NCI-H226 (cell line): ENCODE measurements at places on chromosomes 5 and 9.

DNA sequence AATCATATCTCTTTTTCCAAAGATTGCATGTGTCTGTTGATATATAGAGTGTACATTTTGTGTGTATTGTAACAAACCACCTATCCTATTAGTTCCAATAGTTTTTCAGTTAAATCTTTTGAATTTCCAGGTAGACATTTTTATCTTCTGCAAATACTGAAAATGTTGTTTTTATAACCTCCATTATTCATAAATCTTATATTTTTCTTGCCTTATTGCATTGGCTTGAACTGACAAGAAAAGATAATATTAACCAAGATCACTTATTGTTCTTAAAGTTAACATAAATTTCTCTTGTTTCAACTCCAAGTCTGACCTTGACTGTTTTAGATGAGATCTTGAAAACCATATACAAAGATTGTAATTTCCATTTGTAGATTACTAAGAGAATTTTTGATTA is 251.6 kb downstream of the IRX2 start:
- no peak for DNase-seq

DNA sequence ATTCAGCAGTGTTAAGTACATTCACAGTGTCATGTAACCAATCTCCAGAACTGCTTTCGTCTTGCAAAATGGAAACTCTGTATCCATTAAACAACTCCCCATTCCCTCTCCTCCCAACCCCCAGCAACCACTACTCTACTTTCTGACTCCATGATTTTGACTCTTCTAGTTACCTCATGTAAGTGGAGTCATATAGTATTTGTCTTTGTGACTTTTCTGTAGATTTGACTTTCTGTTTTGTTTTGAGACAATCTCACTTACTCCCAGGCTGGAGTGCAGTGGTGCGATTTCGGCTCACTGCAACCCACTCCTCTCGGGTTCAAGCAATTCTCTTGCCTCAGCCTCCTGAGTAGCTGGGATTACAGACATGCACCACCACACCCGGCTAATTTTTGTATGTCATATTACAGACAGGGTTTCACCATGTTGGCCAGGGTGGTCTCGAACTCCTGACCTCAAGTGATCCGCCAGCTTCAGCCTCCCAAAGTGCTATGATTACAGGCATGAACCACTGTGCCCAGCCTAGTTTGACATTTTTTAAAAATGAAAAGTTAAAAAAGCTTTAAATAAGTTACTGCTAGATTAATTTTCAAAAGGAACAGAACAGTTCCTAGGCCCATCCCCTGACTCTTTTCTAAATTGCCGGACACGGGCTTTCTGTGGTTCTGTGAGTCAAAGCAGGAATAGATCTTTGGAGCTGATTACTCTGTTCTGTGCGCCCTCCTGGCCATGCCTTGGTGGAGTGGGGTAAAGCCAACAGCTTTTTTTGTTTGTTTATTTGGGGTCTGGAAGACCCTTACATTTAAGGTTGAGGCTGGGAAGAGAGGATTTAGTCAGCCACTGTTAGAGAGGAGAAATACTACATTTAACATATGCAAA is 59.3 kb downstream of the RALGPS1 start:
- no peak for DNase-seq

DNA sequence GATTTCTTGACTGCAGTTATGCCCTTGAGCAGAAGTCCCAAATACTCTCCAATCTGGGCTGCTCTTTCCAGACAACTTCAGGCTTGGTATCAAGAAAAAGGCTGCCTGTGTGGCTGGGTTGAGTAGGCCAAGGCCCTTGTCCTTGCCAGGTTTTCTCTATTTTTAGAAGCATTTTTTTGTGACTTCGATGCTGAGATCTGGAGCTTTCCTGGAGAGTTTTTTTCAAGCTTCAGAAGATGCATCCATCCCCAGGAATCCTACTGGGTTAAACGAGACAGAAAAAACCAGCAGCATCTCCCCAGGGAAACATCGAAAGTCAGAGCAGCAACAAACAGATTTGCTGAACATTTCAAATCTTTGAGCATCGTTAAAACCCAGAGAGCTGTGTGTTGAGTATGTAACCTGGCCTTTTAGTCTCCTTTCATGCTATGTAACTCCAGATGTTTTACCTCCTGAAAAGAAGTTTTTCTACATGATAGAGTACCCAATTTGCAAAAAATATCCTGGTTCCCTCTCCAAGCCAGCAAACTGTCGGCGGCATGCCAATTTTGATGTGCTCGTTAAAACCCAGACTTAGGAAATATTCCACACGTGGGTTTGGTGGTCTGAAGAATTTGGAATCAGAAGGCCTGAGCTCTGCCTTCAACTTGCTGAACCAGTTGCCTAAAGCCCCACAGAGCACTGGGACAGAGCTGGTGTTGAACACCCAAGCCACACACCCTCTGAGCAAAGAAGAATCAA is 98.1 kb upstream of the ALDH1B1 start:
- no peak for DNase-seq

DNA sequence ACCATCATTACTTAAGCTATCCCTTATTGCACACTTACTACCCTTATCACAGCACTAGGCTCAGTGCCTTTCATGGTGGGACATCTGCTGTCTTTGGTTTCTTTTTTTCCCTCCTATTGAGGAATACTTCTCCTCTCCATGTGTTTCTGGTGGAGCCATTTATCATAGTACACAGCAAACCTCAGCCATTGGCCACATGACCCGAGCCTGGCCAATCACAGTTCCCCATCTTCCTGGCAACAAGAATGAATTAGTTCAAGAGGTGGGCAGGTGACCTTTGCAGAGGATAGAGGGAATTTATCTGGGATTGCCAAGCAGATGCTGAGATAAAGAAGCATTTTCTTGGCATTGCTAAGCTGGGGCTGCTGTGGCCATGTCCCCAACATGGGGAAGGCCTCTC is 101.1 kb upstream of the ZNF618 start:
- DNase-seq: no peak

GRCh38 chr5:164998590-164998989 is 1493.2 kb downstream of the MAT2B start:
- DNase-seq: no peak

DNA sequence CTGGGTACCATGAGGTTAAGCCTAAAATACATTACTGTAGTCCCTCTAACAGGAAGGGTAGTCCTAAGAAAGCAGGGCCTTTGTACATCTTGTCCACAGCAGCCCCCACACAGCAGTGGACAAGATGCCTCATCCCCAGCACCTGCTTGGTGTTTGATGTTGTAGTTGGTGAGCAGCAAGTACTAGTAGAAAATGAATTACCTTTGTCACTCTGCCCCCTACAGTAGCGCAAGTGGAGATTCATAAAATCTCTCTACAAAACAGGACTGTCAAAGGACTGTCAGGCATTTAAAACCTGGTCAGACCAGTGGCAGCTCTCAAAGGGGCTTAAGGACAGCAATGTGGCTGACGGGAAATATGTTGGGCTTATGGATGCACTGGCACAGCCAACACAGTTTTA is 122.5 kb downstream of the TMEM174 start:
- DNase-seq: no peak

- no peak for DNase-seq
These were observed 3.3 kb downstream of the ABLIM3 start for GRCh38 chr5:149144637-149145036.

DNA sequence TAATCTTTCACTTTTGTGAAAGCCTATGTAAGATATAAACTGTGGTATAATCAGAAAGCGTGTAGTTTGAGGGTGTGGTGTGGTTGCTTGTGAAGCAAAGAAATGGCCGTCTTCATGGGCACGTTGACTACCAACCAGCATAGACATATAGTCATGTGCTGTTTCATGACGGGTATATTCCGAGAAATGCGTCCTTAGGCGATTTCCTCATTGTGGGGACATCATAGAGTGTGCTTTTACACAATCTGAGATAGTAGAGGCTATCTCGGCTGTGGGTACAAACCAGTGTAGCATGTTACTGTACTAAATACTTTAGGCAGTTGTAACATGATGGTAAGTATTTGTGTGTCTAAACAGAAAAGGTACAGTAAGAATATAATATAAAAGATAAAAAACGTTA is 79.7 kb upstream of the LRRC70 start:
- no peak for DNase-seq

- DNase-seq: no peak
These were observed 222.9 kb upstream of the RIOK2 start for GRCh38 chr5:97405941-97406340.

- no peak for DNase-seq
These were observed 1.4 kb downstream of the ACO1 start for GRCh38 chr9:32385885-32386283.

DNA sequence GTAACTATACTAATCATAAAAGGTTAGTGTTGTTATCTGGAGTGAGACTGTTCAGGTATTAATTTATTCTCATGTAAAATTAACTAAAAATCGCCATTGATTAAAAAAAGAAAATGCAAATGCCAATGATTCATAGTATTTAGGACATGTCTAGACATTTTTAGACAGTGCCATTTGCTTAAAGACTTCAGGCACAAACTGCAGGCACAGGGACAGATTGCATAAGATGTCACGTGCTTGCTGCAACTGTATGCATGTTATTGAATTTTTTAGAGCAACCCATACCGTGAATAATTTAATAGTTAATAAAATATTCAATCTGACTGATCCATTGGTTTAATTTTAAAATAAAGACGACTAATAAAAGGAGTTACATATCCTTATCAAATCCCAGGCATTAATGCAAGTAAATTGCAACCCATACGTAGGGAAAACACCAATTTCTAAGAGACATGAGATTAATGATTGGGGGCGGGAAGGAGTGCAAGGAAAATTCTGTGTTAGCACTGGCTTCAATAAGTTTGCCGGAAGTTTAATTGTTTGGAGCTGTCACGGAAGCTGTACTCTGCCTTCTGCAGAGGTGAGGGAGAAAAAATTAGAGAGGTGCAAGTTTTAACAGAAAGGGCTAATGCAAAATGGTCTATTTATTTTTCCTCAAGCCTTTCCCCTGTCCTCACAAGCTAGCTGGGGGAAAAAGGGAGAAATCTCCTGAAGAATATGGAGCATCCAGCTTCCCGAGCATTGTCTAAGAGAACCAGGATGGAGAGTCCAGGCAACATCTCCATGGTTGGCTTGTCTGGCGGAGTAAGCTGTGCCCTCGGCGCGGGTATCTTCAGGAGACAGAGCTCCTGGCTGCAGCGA is 2.9 kb downstream of the EDIL3 start:
- no peak for DNase-seq

- no peak for DNase-seq
These were observed 179.1 kb upstream of the SLC24A2 start for GRCh38 chr9:19967888-19968459.
